ENCODE measurements at places on chromosomes 7 and 10.

DNA sequence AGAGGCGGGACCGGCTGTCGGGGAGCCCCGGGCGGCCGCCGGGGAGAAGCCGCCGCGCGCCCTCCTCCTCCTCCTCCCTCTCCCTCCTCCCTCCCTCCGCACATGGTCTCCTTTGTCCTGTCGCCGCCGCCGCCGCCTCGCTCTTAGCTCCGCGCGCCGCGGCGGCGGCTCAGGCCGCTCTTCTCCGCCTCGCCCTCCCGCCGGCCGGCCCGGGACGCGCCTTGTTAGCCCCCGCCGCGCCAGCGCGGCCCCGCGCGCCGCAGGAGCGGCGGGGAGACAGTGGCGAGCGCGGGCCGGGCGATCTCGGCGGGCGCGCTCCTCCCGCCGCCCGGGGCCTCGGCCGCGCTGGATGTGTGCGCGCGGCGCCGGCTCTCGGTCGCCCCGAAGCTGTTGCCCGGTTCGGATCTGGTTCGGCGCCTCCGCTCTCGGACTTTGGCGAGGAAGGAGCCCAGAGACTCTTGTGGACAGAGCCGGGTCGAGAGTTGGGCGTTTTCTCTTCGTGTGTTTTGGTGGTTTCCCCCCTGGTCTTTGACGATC, 437.4 kb upstream of the GALNT17 start:
- peak; percentile 49 for DNase-seq

- no peak for DNase-seq
These were observed 47.5 kb downstream of the ACSM6 start for GRCh38 chr10:95241533-95241932.

DNA sequence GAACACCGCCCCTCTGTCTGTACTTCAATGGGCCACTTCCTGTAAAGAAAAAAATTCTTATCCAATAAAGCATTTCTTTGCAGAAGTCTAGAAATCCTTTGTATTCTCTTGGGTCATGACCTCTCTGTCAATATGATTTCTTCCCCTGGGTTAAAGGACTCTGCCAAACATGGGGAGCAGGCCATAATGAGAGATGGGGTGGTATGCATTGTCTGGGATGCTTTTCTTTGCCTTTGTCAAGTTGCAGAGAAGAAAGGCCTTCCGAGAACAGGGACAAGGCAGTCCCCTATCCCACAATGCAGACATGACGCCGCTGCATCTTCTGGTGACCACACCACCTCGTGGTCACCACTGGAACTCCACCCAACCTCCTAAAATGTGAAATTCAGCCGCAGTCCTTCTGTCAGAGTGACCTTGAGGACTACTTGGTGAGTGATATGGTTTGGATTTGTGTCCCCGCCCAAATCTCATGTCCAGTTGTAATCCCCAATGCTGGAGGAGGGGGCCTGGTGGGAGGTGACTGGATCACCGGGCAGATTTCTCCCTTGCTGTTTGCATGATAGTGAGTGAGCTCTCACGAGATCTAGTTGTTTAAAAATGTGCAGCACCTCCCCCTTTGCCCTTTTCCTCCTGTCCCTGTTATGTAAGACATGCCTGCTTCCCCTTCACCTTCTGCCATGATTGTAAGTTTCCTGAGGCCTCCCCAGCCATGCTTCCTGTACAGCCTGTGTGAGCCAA, 15.2 kb upstream of the FRMPD2 start:
- DNase-seq = peak; percentile 32

DNA sequence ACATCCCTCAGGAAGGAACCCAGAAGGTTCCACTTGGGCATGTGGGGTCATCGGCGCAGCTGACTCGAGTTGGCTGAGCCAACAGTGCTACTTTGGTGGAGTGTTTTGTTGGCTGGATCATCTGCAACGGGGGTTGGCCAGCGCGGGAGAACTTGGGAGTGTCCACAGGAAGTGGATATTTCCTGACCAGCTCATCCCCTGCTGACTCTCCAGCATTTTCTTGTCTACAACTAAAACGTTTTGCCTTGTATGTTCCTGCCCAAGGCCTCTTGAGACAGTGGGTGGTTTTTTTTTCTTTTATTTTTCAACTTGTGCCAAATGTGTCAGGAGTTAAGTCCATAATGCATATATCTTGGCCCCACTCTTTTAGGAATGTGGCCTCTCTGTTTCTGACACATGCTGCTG, 208.6 kb downstream of the ZNF365 start:
- DNase-seq = peak; percentile 70

DNA sequence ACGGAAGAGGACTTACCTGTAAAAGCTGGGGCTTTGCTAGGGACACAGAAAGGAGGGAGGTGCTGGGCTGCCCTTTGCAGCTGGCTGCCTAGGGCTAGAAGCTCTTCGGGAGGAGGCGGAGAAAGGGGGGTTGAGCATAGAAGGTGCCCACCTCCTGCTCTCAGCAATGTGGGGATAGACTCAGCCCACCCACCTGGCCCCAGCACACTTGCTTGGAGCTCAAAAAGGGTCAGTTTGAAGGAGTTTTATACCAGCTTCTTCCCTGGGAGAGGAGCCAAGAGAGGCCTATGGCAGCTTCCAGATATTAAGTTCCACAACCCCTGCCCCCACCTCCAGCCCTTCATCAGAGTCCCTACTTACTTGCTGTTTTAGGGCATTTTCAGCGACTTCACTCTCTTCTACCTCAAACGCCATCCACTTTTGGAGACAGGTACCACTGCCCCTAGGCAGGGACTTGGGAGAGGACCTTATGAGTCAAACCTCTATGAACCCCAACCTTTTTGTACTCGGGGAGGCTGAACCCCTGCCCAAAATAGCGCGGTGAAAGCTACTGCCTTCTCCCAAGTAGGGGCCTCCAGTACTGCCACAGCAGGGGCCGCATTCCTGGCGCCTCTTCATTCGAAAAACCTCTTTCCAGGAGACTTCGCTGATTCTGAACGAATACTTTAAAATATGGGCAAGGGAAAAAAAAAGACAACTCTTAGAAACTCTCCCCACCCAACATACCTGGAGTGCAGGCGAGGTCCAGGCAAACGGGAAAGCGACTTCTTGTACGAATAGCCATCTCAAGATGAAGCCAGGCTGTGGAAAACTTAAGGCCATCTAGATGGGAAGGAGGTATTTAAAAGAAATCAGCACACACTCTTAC, 1.2 kb upstream of the EVX1 start:
- DNase-seq = no peak

GRCh38 chr7:121016966-121017365, 28.5 kb downstream of the CPED1 start:
- no peak for DNase-seq

DNA sequence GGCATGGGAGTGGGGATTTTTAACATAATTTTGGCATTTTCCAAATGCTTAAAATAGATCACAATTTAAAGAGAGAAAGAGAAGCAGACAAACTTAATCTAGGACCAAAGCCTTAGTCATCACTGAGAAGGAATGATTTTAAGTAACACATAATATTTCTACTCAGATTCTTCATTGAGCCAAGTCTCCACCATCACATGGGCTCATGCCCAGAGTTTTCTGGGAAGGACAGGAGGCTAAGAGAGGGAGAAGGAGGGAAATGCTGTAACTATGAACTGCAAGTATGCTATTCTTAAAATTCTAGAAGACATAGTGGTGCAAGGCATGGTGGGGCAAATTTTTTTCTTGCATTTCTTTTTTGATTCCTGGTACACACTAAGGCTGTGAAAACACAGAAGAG, 23.8 kb upstream of the UBE2D1 start:
- DNase-seq = no peak

- no peak for DNase-seq
These were observed 117.9 kb downstream of the TEX36 start for GRCh38 chr10:125565046-125565445.

GRCh38 chr10:71598621-71599055, 120.9 kb downstream of the C10orf105 start:
- DNase-seq = peak; percentile 72

- DNase-seq = no peak
These were observed 569.0 kb upstream of the C7orf33 start for GRCh38 chr7:148021507-148022045.

GRCh38 chr7:137342828-137343261, 688 bp downstream of the PTN start:
- no peak for DNase-seq

DNA sequence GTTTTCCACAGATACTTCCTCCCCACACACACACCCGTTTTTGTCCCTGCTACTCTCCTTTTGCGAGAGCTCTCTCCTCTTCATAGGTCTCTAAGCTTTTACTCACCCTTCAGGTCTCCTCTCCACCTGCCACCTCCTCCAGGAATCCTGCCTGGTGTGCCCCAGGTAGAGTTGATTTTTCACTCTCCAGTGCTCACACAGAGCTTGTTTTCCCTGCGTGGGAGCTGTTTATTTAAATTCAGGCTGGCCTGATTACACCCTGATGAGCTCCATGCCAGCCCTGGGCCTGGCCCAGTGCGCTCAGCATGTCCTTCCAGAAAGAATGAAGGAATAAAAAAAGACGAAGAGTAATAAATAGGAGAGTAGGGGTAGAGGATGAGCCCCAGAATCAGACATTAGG, 7.5 kb upstream of the CLDN4 start:
- DNase-seq = no peak

DNA sequence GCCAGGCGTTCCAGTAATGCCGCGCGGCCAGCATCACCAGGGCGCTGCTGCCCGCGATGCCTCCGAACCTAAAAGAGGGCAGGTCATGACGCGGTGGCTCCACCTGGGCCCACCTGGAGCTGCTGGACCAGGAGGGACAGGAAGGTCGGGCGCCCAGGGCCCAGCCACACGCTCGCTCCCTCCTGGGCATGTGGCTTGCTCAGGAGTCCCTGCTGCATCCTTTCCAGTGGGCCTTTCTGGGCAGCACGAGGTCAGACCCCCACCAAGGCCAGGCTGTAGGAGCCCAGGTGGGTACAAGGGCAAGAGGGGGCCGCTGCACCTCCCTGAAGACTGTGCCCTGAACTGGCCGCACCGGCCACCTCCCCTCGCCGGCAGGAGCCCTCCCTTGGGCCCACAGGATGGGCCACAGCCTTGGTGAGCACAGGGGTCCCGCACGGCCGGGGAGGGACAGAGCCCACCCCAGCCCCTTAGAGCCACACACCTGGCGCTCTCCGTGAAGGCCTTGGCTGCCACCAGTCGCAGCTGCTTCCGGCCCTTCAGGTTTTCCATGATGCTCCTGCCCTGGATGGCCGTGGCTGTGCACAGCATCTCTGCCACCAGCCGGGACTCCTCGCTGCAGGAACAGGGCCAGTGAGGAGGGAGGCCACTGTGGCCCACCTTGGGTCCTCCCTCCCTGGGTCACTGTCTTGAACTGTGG, 43.2 kb downstream of the CFAP46 start:
- DNase-seq = peak; percentile 13

DNA sequence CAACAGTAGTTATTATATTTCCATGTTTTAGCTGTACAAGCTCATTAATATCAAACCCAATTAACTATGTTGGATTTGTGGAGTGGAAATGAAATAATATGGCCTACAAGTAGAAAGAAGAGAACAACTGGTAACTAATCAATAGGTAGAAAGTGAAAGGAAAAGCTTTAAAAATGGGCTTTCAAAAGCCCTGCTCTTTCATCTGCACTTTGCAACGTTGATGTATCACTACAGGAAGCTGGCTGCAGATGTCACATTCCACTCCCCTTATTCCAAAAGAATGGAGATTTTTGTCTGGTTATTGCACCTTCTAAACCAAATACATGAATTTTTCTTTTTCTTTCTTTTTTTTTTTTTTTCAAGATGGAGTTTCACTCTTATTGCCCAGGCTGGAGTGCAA, 11.7 kb upstream of the MKI67 start:
- DNase-seq = no peak

DNA sequence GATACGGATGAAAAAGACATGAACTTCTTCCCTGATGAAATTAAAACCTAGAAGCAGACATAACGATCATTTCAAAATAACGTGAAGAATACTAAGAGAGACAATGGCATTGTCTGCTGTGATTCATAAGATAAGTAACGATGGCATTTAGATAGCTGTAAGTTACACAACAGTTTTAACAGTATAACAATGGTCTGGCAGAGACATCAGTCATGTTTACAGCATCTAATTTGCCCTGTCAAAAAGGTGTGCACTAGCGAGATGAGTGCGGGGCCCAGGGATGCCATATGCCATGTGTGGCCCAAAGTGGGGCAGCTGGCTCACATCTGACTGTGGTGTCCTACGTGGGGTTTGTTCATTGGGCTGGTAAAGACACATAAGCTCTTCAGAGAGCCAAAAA, 55.7 kb upstream of the RHEB start:
- DNase-seq = no peak

DNA sequence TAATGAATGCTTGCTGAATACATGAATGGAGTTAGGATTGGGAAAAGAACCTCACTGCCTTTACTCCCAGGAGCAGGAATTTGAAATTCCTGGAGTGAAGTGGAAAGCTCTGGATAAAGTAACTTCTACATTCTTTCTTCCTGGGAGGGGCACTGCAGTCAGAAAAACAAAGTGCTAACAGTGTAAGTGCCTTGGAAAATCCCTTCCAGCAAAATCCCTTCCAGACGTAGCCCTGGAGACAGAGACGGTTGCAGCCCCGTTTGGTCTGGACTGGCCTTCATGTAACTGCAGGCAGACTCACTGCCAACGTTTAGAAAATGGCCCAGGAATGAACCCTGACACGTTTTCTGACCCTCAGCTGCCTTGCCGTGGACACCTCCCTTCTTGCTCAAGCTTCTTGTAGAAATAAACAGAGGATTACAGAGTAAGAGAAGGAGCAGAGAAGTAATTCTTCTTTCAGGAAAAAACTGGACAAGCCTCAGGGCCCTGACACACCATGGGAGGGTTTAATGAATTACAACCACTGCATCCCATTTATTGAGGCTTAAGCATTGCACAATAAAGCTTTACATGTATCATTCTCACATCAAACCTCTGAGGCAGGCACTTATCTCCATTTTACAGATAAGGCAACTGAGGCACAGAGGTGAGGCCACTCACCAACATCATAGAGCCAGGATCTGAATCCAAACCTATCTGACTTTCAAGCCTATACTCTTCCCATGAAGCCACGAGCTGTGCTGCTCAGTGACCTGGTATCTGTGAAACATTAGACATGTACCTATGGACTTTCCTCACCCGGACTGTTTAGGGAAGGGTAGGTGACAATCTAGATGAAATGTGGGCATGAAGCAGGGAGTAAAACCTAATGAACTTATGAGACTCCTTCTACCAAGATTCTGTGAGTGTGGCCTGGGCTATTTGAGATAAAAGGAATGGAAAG, 7.8 kb downstream of the ITPRIP start:
- no peak for DNase-seq

DNA sequence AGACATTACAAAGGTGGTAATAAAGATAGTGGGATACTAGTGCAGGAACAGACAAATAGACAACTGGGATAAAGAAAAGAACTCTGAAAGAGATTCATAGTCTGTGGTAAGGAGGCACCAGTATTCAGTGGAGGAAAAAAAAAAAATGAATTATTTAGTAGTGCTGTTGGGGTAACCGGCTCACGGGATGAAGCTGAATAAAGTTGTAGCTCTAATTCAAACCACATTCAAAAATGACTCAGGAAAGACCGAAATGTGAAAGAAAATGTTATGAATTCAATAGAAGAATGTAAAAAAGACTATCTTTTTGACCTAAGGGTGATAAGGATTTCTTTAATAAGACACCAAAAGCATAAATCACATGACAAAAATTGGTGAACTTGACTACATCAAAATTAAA, 83.1 kb upstream of the HABP2 start:
- DNase-seq = no peak

Data from heart left ventricle (tissue), 16 donors.